ENCODE measurements at places on chromosomes 4 and X.

DNA sequence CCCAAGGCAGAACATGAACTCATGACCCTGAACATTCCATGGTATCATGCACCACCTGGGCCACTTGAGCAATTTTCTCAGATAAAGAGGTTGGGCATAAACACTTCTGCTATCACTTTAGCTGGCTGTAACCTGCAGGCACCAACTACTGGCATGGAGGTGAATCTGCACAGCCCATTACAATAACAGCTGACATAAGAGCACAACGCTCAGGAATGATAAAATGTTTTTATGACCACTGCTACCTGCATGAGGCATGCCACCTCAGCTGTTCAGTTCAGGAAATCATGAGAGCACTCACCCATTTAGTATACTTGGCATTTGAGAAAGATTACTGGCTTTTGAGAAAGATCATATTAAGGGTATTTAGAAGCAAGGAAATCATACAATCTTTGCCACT lies 85.7 kb upstream of the SPIN4 start:
- DNase-seq = no peak

DNA sequence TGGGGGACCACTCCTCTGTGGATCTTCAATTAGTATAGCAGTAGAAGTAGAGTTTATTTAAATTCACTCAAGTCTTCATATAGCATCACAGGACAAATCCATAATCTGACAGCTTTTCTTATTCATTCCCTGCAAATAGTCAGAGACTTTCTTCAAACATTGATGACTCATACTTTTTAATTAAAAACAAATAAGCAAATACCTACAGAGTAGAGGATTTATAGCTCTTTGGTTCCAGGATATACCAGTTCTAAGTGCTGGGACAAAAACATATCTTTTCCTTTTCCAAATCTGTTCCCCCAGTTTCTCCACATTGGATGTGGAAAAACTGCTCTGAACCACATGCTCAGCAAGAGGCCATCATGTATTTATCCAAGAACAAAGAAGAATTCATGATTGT lies 24.1 kb downstream of the EMCN start:
- DNase-seq = no peak

DNA sequence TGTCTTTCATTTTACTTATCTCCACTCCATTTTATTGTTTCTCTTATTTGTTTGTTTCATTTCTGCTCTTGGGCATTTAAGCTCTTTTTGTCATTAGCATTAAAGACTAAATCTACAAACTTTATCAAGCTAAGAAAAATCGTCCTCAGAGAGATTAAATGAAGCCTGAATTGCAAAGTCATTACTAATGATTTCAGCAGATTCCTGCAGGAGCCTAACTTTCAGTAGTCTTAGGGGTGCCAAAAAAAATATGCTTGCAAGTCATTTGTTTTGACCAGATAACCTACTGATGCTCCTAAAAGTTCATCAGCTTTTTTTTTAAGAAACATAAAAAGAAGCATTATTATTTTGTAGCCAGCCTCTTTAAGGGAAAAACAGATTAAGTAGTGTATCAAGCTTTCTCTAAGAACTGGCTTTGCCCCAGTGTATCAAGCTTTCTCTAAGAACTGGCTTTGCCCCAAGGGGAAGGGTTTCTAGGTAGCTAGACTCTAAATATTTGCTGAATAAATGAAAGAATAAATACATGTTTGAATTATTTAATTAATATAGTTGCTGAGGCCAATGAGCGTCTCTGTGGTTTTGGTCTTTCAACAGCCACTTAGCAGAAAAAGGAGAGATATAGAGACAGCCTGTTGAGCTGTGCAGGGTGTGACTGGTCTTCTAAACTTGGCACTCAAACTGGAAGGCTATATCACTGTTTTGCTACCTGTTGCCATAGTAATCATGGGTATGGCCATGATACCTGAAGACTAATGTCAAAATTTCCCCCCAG lies 174.2 kb downstream of the BTC start:
- peak; percentile 49 for DNase-seq

DNA sequence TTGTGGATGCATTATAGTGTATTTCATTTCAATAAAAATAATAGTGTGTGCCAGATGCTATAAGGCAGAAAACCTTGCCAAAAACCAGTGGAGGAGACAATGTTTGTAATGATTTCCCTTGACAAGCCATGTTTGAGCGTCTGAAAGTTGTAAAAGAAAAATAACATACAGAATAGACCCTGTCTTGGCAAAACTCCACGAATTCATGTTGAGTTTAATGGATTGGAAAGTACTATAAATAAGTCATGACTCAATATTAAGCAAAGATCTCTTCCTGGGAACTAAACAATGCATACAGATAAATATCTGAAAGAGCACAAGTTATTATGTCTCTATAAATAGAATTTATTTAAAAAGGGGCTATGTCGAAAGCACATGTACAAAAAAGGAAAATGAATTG lies 543.5 kb downstream of the GABRG1 start:
- DNase-seq = peak; percentile 62

GRCh38 chr4:8238515-8239053 lies 31.0 kb upstream of the HTRA3 start:
- DNase-seq = no peak

- DNase-seq = no peak
These were observed 87.9 kb downstream of the ATP10D start for GRCh38 chr4:47572981-47573380.

Data from tongue (tissue), 3 donors.